ENCODE measurements at places on chromosomes 6 and 20. TPM values are rescaled to one million over a fixed set of nuclear protein-coding genes. Genes with fewer than 3 reads are reported as not detected.

- no peak for DNase-seq
Measured at GRCh38 chr6:170464524-170464979, 88.6 kb downstream of the PSMB1 start.

- no peak for DNase-seq
Measured at GRCh38 chr6:15344831-15345230, 99.0 kb downstream of the JARID2 start.

- no peak for DNase-seq
Measured at GRCh38 chr6:129242546-129242945, 359.6 kb downstream of the LAMA2 start.

SLC26A8 gene
- total RNA-seq = 1.4 TPM

CLDN20 gene
- total RNA-seq = not detected

STXBP5 gene
- total RNA-seq = 17.9 TPM
